ENCODE measurements at places on chromosomes 4 and X.

DNA sequence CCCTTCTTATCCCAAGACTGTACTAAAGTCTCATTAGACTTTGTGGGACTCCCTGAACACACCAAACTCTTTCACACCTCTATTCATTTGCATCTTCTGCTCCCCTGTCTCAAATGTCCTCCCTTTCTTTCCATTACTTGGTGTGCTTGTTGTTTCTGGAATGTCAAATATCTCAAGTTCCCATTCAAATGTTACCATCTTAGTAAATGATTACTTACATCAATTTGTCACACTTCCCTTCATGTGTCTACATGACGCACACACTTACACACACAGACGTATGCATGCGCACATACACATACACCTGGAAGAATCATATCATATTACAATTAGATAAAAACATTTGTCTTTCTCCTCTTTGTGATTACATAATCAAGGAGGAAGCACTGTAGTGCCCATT, 210.8 kb upstream of the TEX13C start:
- no peak for DNase-seq

DNA sequence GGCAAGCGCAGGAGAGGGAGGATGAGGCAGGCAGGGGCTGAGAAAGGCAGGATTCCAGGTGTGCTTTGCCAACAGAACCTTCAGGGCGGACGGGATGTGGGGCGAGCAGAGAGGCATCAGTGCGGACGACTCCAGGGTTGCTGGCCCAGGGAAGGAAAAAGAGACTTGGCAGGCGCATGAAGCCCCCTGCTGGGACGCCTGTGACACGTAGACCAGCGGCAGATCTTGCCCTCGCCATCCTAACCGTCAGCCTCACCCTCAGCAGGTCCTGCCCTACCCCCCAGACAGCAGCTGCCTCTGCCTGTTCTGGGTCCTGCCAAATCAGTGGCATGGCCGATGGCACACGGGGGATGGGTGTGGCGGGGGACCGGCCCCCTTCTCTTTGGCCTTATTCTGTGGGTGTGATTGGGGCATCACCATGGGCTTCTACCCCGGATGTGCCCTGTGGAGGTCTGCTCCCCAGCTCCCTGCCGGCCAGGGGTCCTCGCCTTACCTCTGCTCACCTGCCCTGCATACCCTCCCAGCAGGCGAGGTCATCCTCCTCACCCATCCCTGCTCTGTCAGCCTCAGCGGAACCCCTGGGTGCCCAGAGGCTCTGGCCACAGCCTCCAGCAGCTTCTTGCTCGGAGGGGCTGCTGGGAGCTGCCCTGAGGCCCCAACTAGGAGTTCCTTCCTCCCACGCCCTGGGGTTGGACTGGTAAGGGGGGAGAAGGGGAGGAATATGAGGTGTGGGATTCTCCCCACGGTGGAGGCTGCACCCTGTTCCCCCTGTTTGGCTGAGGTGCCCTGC, 2.9 kb upstream of the SH3BP2 start:
- DNase-seq: no peak

DNA sequence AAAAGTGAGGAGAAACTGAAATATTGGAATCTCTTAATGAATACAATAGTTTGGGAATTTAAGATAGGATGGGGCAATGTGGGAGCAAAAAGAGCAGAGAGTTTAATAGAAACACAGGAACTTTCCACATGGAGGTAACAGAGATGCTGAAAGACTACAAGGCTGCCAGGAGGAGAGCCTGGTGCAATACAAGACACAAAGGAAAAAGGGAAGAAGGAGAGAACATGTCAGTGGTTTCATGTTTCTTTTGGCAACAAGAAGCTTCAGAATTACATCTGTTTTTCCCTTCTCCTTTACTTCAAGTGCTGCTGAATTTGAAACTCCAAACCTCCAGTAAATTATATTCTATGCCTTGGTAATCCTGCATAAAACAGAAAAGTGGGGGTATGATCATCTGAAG, 474.3 kb downstream of the FAT4 start:
- no peak for DNase-seq

DNA sequence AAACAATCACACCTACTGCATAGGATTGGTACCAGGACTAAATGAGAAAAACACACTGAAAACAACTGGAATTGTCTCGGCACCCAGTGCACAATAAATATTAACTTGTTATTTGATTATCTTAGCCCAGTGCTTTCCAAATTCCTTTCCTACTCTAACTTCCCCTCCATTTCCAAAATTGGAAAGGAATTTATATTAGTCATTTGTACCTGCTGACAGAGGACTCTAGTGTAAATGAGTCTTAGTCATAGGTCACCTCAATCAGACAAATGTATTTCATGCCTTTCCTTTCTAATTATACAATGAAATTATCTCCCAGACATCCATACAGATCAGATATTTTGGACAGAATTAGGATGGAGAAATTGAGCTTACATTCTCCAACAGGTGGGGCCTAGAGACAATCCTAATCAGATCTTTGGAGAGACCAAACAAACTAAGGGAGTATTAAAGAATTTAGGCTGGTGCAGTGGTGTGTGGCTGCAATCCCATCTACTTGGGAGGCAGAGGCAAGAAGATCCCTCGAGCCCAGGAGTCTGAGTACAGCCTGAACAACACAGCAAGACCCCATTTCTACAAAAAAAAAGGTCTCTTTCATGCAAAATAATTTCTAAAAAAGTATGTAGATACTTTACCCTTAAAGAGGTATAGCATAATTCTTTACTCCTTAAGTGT, 10.1 kb downstream of the SH3D19 start:
- no peak for DNase-seq

DNA sequence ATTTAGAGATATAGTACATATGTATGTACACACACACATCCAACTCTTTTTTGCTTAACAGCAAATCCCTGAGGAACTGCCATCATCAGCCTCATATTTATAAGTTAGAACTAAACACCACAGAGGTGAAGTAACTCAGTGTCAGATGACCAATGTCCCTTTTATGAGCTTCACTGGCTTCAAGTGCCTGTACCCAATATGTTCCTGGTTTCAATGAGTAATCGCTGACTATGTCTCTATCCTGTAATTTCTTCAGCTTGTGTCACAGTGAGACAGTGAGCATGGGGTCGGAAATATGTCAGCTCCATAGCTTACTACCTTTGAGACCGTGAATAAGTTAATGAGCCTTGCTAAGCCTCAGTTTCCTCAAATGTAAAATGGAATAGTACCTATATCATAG, 136.2 kb upstream of the RASGEF1B start:
- no peak for DNase-seq

DNA sequence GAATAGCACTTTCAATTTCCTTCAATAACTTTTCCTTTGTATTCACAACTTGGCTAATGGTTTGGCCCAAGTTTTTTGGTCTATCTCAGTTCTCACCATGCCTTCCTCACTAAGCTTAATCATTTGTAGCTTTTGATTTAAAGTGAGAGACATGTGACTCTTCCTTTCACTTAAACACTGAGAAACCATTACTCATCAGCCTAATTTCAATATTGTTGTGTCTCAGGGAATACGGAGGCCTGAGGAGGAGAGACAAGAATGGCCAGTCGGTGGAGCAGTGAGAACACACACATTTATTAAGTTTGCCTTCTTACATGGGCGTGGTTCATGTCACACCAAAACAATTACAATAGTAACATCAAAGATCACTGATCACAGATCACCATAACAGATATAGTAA, 56.7 kb downstream of the TSPAN5 start:
- DNase-seq: no peak

DNA sequence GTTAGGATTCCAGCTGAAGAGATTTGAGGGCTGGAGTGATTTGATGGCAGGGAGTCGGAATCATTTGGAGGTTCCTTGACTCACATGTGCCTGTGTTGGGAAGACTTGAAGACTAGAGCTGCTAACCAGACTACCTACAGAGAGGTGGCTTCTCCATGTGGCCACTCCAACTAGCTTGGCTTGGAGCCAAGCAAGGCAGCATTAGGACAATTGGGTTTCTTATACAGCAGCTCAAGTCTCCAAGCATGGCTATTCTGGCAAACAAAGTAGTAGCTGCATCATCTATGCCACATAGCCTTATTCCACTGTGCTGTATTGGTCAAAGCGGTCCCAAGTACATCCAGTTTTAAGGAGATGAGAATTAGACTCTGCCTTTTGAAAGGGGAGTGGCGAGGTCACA, 171.7 kb upstream of the SLC4A4 start:
- DNase-seq: no peak

- DNase-seq: no peak
Measured at GRCh38 chrX:24777660-24778059, 83.9 kb downstream of the POLA1 start.

DNA sequence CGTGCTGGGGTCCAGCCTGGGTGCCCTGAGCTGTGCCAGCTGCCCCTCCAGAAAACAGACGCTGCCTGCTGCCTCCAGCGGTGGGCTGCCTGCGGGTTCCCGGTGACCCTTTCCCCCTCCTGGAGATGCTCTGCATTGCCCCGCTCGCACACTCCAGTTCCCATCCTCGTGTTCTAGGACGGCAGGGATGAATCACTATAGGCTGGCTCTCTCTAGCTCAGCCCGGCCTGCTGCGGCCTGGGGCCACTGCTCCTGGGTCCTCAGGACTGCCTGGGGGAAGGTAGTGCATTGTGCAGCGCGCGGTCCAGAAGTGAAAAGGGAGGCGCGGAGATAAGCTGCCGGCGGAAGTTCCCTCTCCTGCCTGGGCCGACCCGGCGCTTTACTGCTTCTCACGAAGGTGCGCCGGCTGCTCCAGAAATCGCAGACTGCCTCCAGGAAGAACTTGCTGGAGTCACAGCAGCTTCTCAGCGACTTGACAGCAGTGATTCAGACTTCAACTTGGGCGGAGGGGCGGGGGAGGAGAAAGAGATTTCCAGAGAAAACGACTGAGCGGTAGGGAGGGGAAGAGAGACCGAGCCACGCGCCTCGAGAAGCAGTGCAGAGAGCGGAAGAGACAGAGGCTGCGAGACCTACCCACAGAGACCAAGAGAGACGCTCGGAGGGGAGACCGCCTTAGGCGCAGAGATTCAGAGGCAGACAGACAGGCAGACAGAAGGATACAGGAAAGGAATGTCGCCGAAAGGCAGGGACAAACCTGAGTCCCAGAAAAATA, 6.7 kb upstream of the MSX1 start:
- no peak for DNase-seq

DNA sequence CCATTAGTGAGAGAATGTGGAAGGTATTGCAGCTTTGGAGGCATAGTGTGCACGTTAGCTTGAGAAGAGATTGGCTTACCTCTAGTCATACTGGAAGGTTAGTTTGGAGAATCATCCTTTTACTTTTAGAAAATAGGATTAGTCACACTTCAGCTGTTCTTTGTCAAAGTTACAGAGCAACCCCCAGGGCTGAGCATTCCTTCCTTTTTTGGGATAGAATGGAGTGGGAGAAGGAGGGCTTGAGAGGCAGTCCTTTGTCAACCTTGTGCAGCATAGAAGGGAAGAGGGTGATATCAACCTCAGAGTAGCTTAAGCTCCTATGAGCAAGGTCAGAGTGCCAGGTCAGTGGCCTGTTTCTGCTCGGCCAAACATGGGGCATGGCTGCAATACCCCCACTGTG, 8.6 kb upstream of the MBNL3 start:
- DNase-seq: no peak

DNA sequence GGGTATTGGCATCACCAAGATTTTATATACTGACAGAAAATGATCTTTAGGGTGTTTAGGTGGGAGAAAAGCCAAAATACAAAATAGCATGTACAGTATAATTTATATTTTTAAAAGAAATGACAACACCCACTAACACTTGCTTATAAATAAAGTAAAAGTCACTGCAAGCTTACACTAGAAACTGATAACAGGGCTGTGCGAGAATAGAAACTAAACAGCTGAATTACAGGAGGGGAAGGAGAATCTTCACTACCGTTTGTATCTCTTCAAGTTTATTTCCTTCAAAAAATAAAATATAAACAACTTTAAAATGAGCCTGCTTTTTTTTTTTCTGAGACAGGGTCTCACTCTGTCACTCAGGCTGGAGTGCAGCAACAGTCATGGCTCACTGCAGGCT, 22.8 kb downstream of the GRSF1 start:
- no peak for DNase-seq
